Chondrocyte (in vitro differentiated cells): ENCODE measurements at places on chromosomes 6 and 20.

DNA sequence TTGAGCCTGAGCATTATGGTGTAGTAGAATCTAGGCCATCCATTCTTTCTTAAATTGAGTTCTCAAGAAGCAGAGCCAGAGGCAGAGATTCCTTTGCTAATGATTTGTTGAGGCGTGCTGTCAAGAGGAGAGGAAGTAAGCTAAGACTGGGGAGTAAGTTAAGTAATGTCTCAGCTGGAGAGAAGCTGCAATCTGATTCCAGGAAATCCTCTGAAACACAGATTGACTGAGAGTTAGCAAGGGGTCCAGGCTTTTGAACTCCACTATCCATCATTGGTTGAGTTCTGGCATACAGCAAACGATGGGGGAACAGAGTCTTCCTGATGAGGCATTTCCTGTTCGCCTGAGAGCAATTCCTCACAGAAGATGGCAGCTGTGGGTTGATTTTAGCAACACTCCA lies 207.4 kb upstream of the RAB32 start:
- DNase-seq, result no peak

- no peak for DNase-seq
Observed at GRCh38 chr20:34709831-34710567, 5.9 kb downstream of the TP53INP2 start.

DNA sequence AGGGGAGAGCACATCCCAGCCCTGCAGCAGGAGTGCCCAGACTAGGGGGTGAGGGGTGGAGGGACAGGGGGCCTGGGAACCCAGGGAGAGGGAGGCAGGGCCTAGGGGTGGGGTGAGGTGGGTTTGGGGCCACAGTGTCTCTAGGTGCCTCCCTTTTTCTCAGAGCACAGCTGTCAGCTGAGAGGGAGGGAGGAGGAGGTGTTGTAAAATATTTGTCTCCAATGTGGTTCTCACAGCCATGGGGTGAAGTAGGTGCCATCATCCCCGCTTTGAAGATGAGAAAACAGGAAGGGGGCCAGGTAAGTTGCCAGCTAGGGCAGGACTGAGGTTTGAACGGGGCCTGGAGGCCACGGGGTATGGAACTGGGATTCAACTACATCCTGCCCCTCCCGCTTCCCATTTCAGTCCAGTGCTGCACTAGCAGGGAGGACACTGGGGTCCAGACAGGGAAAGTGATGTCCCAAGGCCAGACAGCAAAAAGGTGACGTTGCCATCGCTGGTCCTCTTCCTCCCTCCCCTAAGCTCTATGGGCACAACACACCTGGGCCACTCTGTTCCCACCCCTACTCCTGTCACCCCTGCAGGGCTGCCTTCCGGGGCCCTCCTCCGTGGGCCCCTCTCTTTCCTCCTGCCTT lies 20.3 kb downstream of the PACSIN1 start:
- DNase-seq, result peak; percentile 40

DNA sequence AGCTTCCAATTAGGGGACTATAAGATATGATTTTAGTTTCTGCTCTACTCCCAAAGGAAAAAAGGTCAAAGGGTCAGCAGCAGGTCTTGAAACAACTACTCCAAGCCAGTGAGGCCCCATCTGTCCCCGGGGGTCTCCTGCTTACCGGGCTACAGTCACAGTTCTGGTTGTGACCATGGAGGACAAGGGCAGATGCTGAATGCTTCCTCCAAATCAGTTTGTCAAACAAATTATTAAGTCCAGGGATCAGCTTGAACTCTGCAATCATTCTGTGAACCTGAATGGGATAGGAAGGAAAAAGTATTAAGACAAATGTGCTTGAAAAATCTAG lies 60.2 kb downstream of the MYH7B start:
- no peak for DNase-seq

DNA sequence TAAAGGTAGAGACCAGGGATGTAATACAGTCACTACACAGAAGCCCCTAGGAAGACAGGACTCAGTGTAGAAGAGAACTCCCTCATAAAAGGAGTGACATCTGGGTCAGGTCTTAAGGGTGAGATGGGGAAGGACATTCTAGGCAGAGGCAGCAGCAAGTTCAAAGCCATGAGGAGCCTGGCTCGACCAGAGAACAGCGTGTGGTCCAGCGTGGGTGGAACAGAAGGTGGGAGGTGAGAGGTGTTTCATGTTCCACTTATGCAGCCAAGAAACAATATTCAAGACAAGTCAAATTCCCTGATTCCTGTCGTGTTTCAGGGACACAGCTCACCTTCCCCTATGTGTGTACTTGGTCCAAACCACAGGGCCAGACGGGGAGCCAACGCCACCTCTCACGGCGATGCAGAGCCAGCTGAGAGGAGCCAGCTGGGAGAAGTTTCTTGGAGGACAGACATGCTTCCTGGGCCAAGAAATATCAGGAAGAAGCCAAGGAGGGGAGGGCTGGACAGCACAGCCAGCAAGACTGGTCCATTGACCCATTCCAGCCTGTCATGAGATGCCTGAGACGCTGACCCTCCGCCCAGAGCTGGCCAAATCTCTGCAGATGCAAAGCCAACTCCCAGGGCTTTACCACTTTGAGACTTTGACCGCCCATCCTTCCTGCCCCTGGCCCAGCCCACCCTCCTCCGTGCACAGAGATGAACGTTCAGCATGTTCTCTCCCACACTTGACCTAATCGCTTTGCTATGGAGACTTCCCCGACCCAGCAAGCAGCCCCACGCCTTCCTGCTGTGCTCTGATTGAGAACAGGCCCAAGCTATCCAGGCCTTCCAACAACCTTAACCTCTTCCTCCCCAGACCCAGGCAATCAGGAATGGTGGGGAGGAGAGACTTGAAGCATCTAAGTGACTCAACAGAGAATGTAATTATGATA lies 113.8 kb downstream of the PRND start:
- no peak for DNase-seq

- no peak for DNase-seq
Observed at GRCh38 chr20:26295006-26295405, 598.4 kb upstream of the ZNF337 start.
